Fibroblast of lung (primary cell): ENCODE measurements at places on chromosomes 13 and 19. TPM values are rescaled to one million over a fixed set of nuclear protein-coding genes. Genes with fewer than 3 reads are reported as not detected.

- no peak overlapping the region for H3K4me3 ChIP-seq
- DNase-seq: peak; percentile 19
- H3K4me1 ChIP-seq: no peaks in the 10 kb centered on the region
- no peaks in the 10 kb centered on the region for H3K36me3 ChIP-seq
- H3K27me3 ChIP-seq: no peaks in the 10 kb centered on the region
Measured at GRCh38 chr13:86757236-86757978, 913.8 kb upstream of the SLITRK5 start.

DNA sequence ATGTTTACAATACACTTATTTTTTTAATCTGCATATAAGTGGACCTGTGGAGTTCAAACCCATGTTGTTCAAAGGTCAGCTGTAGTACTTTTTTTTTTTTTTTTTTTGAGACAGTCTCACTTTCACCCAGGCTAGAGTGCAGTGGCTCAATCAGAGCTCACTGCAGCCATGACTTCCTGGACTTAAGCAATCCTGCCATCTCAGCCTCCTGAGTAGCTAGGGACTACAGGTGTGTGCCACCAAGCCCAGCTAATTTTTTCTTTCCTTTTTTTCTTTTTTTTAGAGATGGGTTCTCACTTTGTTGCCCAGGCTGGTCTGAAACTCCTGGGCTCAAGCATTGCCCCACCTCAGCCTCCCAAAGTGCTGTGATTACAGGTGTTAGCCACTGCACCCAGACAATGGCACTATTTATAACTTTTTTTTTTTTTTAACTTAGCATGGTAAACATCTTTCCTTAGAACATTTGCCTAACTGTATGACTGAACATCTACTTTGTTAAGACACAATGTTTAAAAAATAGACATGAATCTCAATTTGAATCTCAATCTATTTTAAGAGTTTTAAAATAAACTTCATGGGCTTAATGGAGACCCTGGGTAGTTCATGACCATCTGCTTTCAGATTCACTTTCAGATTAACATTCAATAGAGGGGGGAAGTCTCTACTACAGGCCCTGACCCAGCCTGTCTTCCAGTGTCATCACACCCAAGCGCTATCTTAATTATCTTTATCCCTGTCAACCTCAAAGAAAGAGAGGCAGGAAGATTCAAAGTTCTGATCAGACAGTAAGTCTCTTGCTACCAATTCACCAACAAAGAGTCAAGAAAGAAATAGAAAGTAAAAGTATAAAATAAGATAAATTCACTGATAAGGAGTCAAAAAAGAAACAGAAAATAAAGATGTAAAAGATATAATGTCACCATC, 97.7 kb upstream of the DOCK9 start:
- no peak overlapping the region for H3K4me3 ChIP-seq
- no peaks in the 10 kb centered on the region for H3K36me3 ChIP-seq
- no peak for DNase-seq

The MUC16 gene
- total RNA-seq: not detected in 2 replicates

The TEX30 gene
- total RNA-seq: 11.9 and 14.1 TPM in 2 replicates

GRCh38 chr13:53499576-53500133, 471.0 kb downstream of the OLFM4 start:
- H3K4me3 ChIP-seq: no peak overlapping the region
- no peaks in the 10 kb centered on the region for H3K27me3 ChIP-seq
- no peak for DNase-seq
- H3K36me3 ChIP-seq: no peaks in the 10 kb centered on the region
- H3K27ac ChIP-seq: no peak overlapping the region

DNA sequence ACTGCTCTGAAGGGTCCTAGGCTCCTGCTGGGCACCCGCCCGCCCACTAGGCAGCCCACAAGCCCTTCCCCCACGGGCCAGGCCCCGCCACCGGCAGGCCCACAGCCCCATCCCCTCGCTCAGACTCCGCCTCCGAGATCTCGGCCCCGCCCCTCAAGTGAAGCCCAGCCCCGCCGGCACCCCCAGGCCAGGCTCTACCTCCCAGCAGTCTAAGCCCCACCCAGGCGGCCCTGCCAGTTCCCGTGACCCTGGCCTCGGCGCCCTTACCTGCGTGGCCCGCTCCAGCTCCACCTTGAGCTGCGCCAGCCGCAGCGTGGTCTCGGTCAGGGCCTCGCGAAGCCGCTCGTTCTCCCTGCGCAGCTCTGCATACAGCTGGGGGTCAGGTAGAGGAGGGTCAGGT, 16.3 kb downstream of the EPS8L1 start:
- H3K36me3 ChIP-seq: peaks cover 25% of the 10 kb centered on the region
- no peak overlapping the region for H3K27ac ChIP-seq
- H3K4me1 ChIP-seq: peaks cover 9% of the 10 kb centered on the region
- no peak for DNase-seq

The ATG4D gene
- total RNA-seq: 13.4 and 14.9 TPM in 2 replicates

- peak; percentile 73 for DNase-seq
- H3K4me1 ChIP-seq: no peaks in the 10 kb centered on the region
- peaks cover 2% of the 10 kb centered on the region for H3K36me3 ChIP-seq
- H3K27ac ChIP-seq: no peak overlapping the region
Measured at GRCh38 chr19:55452749-55453346, 8.6 kb downstream of the ISOC2 start.

DNA sequence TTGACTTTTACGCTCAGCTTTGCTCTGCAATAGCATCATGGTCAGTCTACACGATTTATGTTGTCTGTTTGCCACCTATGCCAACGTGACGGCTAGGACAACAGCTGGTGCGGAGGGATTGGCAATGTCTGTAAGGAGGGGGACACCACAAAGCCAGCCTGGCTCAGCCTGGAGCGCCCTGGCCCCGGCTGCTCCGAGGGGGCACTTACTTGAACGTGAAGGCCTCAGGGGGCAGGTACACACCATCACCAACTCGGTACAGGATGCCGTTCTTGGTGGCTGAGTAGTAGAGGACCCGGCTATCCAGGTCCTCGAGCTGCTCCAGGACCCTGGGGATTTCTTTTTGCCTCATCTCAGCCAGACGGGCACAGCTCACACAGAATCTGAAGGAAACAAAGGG, 26.4 kb upstream of the EIF3G start:
- no peak overlapping the region for H3K27ac ChIP-seq
- no peak for DNase-seq
- H3K27me3 ChIP-seq: no peaks in the 10 kb centered on the region
- no peaks in the 10 kb centered on the region for H3K4me1 ChIP-seq

The SIGLEC7 gene
- not detected in 2 replicates for total RNA-seq

The PRODH2 gene
- total RNA-seq: not detected in 2 replicates

DNA sequence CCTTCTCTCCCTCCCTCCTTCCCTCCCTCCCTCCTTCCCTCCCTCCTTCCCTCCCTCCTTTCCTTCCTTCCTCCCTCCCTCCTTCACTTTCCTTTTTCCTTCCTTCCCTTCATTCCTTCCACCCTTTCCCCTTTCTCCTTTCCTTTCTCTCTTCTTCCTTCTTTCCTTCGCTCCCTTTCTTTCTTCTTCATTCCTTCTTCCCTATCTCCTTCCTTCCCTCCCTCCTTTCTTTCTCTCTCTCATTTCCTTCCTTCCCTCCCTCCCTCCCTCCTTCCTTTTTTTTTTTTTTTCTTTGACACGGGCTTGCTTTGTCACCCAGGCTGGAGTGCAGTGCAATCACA, 105.5 kb downstream of the IER2 start:
- H3K4me3 ChIP-seq: no peak overlapping the region
- no peaks in the 10 kb centered on the region for H3K36me3 ChIP-seq
- H3K27me3 ChIP-seq: no peaks in the 10 kb centered on the region
- H3K27ac ChIP-seq: no peak overlapping the region
- no peak for DNase-seq

- H3K4me3 ChIP-seq: no peak overlapping the region
- no peak for DNase-seq
- no peak overlapping the region for H3K27ac ChIP-seq
- no peaks in the 10 kb centered on the region for H3K36me3 ChIP-seq
- H3K4me1 ChIP-seq: no peaks in the 10 kb centered on the region
- H3K27me3 ChIP-seq: no peaks in the 10 kb centered on the region
Measured at GRCh38 chr19:6906559-6907060, 19.2 kb downstream of the ADGRE1 start.

- peak; percentile 77 for DNase-seq
- H3K4me3 ChIP-seq: no peak overlapping the region
- H3K27me3 ChIP-seq: no peaks in the 10 kb centered on the region
- no peaks in the 10 kb centered on the region for H3K4me1 ChIP-seq
- no peak overlapping the region for H3K27ac ChIP-seq
- no peaks in the 10 kb centered on the region for H3K36me3 ChIP-seq
Measured at GRCh38 chr13:79128158-79128557, 277.9 kb downstream of the RBM26 start.

DNA sequence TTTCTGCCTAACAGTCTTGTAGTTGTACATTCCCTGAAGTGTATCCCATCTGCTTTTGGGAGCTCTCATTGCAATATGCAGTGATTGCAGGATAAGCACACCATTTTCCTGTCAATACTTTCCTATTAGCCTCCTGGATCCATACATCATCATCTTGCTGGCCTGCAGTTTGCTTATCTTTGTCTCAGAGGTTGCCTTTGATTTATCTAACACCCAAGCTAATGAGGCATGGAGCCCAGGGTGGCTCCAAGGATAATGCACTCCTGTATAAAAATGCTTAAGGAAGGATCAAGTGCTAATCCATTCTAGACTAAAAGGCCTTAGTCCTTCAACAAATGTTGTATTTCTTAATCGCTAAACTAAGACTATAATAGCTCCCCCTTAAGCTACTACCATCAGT, 161.6 kb upstream of the OBI1 start:
- no peak overlapping the region for H3K27ac ChIP-seq
- H3K36me3 ChIP-seq: no peaks in the 10 kb centered on the region
- H3K4me3 ChIP-seq: no peak overlapping the region
- H3K27me3 ChIP-seq: no peaks in the 10 kb centered on the region

- no peaks in the 10 kb centered on the region for H3K27me3 ChIP-seq
- H3K4me1 ChIP-seq: peaks cover 3% of the 10 kb centered on the region
- DNase-seq: no peak
- H3K36me3 ChIP-seq: no peaks in the 10 kb centered on the region
- H3K27ac ChIP-seq: no peak overlapping the region
Measured at GRCh38 chr19:34188408-34188807, 16.1 kb downstream of the LSM14A start.

The ERICH4 gene
- total RNA-seq: not detected in 2 replicates

The PSG6 gene
- total RNA-seq: 0.17 TPM in 1 of 2 replicates, not detected in the other

DNA sequence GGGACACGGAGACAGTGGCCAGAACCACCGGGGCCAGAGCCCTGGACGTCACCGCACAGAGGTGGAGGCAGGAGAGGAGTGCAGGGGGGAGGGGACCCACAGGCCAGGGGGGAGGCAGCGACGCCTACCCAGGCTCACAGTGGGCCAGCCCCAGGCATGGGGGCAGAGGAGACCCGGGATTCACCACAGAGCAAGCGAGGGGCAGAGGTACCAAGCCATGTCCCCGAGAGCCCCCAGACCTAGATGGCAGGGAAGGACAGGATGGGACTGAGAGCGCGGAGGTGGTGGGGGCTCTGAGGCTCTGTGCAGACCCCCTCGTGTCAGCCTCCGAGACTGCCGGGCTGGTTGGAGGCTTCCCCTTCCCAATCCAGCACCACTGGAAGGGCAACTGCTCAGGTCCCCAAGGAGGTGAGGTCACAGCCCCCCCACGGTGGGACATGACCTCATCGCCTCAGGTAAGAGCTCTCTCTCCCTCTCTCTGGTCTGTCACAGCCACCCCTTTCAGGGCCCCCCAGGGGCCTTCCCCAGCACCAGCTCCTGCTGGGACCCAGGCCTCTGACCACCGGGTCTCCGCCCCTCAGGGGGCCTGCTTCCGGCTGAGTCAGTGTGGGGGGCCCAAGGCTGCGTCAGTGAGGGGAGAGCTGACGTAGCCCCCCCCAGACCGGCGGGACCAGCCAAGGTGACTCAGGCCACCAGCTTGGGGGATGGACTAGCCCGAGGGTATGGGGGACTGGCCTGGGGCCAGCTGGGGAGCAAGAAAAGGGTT, 2.2 kb upstream of the IL11 start:
- peaks cover 9% of the 10 kb centered on the region for H3K4me1 ChIP-seq
- DNase-seq: peak; percentile 61
- H3K27ac ChIP-seq: no peak overlapping the region
- H3K4me3 ChIP-seq: no peak overlapping the region

DNA sequence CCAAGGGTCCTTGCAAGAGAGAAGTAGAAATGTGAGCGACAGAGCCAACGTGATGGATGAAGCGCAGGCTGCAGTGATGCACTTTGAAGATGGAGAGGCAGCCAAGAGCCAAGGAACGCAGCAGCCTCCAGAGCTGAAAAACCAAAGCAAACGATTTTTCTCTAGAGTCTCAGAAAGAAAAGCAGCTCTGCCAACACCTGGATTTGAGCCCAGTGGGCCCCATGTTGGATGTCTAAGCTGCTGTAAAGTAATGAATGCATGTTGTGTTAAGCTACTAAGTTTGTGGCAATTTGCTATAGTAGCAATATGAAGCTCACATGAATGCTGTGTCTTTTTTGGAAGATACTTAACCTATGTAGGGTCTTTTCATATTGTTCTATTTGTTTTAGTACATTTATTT, 894.3 kb downstream of the EFNB2 start:
- no peaks in the 10 kb centered on the region for H3K4me1 ChIP-seq
- H3K4me3 ChIP-seq: no peak overlapping the region
- no peaks in the 10 kb centered on the region for H3K27me3 ChIP-seq
- no peak for DNase-seq
- H3K27ac ChIP-seq: no peak overlapping the region

The SIGLEC5 gene
- total RNA-seq: not detected in 2 replicates

DNA sequence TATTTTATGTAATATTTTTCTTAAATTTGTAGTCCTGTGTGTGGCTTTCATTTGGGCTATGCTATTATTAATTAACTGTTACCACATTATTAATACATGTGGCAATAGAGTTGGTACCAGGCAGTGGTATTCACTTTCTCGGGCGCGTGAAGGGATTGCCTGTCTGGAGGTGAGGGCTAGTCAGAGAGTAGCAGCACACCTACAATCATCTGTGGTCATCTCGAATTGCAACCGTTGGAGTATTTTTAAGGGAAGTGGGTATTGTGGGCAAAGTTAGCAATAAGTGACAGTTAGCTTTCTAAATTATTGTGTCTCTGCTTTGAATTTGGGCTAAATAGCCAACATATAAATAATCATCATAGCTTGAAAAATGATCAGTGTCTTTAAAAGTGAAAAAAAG, 20.0 kb upstream of the GPR18 start:
- no peak for DNase-seq
- H3K4me3 ChIP-seq: no peak overlapping the region
- no peaks in the 10 kb centered on the region for H3K36me3 ChIP-seq
- no peaks in the 10 kb centered on the region for H3K27me3 ChIP-seq
- no peaks in the 10 kb centered on the region for H3K4me1 ChIP-seq

DNA sequence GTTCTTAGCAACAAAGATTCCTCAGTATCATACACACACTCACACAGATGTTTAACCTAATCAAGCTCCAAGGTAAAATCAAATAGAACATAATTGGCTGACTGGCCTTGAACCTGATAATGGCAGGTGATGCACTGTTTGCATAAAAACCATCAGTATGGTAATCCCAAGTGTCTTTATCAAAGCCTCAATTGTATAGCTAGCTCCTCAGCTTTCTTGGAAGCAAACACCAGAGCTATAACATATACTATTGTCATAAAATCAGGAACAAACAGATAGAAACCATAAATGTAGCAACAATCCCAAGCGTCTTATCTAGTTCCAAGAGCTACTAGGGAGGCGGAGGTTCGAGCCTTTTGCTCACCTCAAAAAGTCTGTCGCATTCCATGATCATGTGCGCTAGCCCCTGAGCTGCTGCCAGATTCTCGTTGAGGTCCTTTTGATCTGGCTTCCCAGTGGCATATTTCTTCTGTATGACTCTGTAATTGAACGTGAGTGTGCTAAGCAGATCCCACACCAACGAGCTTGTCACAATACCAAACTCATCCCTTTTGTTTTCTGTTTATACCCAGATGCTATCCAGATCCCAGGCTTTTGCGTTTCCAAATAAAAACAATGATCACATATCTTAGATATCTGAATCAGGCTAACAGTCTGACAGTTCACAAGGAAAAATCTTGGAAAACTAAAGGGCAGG, 95.3 kb downstream of the KL start:
- DNase-seq: peak; percentile 52
- H3K27ac ChIP-seq: peak overlapping the region; percentile 63
- peaks cover 47% of the 10 kb centered on the region for H3K4me1 ChIP-seq
- H3K36me3 ChIP-seq: peaks cover 28% of the 10 kb centered on the region

The ZGLP1 gene
- 0.51 and 0.66 TPM in 2 replicates for total RNA-seq
